ENCODE measurements at places on chromosomes 7 and 10.

- peak; percentile 49 for DNase-seq
Measured at GRCh38 chr10:61135276-61135721, 191.3 kb upstream of the RHOBTB1 start.

DNA sequence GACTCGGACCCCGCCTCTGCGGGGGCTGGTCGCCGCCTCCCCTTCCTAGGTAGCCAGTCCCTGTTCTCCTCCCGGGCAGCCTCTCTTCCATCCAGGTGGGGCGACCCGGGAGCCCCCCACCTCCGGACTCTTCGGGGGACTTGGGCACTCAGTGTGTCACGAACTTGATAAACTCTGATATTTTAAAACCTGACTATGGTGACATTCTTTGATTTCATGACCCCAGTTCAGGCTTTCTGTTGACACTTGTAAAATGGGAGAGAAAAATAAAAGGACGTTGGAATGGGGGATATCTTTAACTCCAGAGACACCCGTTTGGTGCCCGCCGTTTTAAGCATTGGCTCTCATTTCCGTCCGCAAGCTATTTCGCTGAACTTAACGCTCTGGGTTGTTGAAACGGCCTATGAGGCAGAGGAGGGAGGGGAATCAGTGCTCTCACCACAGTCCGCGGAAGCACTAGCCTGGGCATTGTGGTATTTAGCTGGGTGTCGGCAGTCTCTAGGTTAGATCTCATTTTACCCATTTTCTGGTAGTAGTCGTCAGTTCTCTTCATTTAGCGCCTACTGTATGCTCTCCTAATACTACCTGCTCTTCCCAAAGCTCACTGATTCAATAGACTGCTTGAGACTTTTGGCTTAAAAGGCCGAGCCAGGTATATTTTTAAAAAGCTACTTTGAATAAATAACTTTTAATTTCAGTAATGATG, 738 bp downstream of the VPS26A start:
- DNase-seq, result no peak

GRCh38 chr7:103972779-103973434, 16.6 kb downstream of the RELN start:
- DNase-seq, result no peak

GRCh38 chr7:55252386-55252785, 112.8 kb upstream of the LANCL2 start:
- no peak for DNase-seq

GRCh38 chr10:87734987-87735827, 75.5 kb downstream of the PAPSS2 start:
- no peak for DNase-seq

DNA sequence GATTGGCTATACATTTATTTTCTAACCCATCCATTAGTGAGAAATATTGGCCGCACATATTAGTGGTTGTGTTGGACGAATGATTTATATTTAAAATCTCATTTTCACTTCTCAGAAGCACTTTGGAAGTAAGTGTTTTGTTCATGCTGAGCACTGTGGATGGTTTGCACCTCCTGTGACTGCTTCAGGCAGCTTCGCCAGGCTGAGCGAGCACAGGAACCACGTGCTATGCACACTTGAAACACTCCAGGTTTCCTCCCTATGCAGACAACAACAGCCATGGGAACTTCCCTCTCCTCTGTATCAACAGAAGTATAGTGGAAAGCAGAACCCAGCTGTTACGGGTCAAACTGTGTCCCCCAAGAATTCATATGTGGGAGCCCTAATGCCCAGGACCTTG, 67.3 kb upstream of the WDR11 start:
- no peak for DNase-seq

GRCh38 chr10:452512-453426, 236.7 kb downstream of the DIP2C start:
- no peak for DNase-seq

DNA sequence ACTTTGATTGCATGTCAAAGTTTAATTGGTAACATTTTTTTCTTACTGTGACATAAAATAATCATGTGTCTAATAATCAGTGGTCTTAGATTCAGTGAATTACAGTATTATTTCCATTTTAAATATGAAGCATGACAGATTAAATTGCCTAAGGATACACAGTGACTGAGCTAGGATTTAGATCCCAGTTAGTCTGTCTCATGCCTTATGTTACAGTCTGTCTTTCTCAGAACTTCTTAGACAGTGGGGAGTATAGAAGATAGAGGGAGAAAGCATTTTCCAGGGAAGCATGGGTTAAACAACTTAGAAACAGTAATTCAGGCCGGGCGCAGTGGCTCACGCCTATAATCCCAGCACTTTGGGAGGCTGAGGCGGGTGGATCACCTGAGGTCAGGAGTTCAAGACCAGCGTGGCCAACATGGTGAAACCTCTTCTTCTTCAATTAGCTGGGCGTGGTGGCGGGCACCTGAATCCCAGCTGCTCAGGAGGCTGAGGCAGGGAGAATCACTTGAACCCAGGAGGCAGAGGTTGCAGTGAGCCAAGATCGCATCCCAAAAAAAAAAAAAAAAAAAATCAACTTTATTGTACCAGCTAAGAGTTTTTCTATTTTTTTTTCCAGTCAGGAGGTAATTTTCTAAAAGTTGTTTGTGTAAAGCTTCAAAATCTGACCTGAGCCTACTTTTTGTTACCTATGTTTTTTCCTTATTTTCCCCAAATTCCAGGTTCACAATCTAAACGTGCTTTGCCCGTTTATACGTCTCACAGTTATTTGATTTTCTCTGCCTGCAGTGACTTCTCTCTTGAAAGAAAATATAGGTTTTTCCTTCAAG, 3.3 kb downstream of the CASD1 start:
- no peak for DNase-seq

DNA sequence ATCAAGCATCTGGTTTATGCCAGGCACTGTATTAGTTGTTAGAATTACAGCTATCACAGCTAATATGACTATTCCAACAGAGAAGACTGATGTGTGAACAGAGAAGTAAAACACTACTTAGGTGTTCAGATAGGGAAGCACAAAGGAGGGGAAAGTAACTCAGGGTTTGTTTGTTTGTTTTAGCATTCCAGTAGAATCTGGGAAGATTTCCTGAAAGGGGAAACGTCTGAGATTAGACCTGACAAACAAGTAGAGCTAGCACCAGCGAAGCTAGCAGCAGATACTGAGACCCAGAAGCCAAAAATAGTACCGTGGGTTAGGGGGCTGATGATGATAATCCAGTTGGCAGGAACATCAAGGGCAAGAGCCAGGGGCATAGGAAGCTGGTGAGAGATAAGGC, 28.8 kb upstream of the KLHL7 start:
- no peak for DNase-seq

DNA sequence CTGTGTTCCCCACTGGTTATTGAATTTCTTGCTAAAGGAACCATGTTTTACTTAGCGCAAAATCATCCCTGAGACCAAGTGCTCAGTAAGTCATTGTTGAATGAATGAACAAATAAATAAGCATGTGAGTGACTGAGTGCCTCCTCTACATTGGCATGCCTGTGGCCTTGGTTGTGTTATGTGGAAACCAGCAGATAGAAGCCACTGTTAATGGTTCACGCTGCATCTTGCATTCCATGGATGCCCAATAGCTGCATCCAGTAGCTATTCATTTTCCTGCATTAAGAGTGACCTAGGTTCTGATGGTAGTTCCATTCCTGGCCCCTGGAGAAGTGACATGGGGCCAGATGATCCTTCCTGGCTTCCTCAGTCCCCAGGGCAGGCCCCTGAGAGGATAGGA, 113.3 kb upstream of the BMPER start:
- DNase-seq, result no peak

- no peak for DNase-seq
Measured at GRCh38 chr10:43160046-43160920, 22.0 kb downstream of the CSGALNACT2 start.

DNA sequence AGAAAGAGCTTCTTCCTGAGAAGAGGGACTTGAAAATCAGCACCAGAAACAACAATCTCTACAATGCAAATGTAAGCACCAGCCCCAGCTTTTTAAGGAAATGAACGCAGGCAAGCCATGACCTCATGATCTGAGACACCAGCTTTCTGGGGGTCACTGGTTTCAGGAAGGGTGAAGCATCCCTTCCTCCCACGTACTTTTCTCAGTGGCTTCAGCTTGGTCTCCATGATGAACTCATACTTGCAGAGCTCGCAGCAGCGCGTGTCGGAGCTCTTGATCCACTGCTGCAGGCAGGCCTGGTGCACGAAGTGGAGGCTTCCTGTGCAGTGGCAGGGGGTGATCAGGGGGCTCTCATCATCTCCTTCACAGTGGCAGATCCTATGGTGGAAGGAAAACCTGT, 87.0 kb downstream of the ALOX5 start:
- DNase-seq, result peak; percentile 91

GRCh38 chr7:73618538-73618937, 5.8 kb downstream of the MLXIPL start:
- DNase-seq, result no peak

GRCh38 chr10:132283604-132284382, 24.0 kb downstream of the STK32C start:
- no peak for DNase-seq

GRCh38 chr10:8767591-8767990, 713.1 kb downstream of the GATA3 start:
- no peak for DNase-seq

- no peak for DNase-seq
Measured at GRCh38 chr10:1605999-1606940, 131.1 kb downstream of the ADARB2 start.

GRCh38 chr10:102485093-102485784, 17.3 kb downstream of the ACTR1A start:
- no peak for DNase-seq

DNA sequence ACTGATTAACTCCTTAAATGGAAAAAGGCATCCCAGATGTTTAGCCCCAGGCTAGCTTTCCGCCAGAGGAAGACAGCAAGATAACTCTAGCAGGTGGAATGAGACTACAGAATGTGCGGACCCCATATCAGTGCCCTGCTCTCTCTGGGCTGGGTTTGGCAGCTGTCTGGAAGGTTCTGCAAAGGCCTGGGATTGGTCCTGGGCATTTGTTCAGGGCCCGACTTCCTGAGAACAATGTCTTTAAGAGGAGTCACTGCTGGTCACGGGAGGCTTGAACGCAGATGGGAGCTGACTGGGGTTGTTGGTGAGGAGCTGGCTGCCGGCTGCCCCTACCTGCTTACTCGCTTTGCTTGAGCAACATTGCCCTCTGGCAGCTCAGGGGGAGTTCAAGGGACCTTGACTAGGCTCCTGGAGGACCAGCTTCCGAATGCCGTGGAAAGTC, 130.6 kb upstream of the BTBD16 start:
- no peak for DNase-seq

All from GM12878 (cell line).